OCI-M1 (cell line): ENCODE measurements at places on chromosomes 3 and 15.

GRCh38 chr3:127497676-127498075, 92.9 kb downstream of the TPRA1 start:
- DNase-seq: no peak

DNA sequence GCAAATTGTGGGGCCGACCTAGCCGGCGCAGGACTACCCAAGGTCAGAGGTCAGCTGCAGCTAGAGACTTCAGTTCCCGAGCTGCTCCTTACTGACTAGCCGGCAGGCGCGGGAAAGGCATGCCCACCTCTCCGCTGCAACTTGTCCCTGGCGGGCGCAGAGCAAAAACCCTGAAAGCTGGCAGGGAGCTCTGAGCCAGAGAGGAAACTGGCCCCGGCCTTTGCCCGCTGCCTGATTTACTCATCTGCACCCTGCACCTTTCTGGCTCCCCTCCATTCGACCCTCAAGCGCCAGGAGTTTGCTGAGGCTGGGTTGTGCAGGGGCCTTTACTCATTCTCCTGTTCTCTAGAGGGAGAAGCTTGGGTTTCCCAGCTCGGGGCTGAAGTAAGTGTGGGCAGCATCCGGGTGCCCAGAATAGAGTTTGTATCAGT, 1.5 kb downstream of the ZIC4 start:
- no peak for DNase-seq

- no peak for DNase-seq
Measured at GRCh38 chr3:36991923-36992805, 767 bp downstream of the EPM2AIP1 start.

GRCh38 chr15:71755092-71755970, 55.0 kb upstream of the NR2E3 start:
- DNase-seq: no peak

DNA sequence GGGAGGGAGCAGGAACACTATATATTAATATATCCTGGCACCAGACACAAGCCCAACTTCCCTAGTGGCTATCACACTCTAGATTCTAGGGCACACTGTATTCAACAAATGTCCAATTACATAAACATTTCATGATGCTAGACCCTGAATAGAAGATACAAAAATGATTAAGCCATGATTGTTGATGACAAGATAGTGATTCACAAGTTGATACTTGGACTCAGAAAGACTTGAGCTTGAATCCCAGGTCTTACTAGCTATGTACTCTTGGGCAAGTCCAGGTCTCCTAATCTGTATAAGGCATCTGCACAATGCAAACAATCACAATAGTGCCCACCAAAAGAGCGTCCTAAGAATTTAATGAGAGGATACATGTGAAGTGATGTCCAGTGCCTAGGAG, 10.0 kb upstream of the SNTN start:
- no peak for DNase-seq

- DNase-seq: no peak
Measured at GRCh38 chr15:65841121-65841930, 28.0 kb upstream of the RAB11A start.

DNA sequence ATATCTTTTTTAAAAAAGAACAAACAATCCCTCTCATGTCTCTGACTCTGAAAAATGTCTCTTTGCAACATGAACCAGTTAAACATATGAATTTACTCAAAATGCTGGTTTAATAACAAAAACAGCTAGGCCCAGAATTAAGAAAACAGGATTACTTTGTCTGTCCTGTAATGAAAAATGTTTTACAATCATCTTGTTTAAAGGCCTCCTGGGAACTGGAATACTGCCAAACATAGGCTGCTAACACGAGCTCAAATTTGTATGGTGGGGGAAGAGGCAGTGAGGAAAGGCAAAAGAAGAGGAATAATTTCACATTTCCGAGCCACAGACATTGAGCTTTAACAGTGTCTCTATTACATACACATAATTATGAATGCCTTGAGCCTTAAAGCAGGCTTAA, 61.7 kb upstream of the PPIB start:
- peak; percentile 61 for DNase-seq

DNA sequence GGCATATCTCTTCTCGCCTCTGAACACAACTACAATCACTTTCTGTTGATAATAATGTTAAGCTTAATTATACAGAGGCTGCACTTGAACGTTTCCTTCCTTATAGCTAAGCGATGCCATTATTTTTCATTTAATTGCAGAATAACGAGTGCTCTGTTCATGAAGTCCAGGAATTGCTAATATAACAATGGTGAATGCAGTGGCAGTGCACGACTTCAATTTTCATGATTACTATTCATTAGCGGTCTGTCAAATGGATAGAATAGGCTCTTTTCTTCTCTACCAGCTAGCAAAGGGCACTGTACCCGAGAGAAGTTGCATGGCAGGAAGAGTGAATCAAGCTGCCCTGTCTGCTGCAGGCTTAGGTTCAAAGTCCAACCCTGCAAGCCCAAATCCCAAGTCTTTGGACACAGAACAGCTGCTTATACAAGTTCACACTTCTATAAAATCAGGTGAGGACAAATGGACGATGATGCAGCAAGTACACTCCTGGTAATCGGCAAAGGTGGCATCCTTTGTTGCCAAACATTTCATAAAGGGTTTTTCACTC, 75.6 kb downstream of the PDZRN3 start:
- no peak for DNase-seq

DNA sequence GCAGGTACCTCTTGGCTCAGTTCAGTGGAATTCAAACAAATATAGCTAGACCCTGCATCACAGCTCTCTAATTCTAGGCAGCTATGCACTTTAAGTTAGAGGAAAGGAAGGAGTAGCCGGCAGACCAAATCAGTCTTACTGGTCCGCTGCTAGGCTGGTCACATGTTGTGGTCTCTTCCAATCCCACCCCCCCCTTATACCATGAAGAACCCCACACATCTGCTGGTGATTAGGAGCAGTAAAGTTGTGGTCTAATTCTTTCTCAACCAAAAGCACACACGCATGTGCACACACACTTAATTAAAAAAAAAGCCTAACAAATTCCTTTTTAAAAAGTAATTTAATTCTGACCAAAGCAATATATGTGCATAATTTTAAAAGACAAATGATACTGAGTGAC, 16.7 kb upstream of the SH3GL3 start:
- no peak for DNase-seq

GRCh38 chr3:10532939-10533736, 27.8 kb upstream of the ATP2B2 start:
- no peak for DNase-seq

DNA sequence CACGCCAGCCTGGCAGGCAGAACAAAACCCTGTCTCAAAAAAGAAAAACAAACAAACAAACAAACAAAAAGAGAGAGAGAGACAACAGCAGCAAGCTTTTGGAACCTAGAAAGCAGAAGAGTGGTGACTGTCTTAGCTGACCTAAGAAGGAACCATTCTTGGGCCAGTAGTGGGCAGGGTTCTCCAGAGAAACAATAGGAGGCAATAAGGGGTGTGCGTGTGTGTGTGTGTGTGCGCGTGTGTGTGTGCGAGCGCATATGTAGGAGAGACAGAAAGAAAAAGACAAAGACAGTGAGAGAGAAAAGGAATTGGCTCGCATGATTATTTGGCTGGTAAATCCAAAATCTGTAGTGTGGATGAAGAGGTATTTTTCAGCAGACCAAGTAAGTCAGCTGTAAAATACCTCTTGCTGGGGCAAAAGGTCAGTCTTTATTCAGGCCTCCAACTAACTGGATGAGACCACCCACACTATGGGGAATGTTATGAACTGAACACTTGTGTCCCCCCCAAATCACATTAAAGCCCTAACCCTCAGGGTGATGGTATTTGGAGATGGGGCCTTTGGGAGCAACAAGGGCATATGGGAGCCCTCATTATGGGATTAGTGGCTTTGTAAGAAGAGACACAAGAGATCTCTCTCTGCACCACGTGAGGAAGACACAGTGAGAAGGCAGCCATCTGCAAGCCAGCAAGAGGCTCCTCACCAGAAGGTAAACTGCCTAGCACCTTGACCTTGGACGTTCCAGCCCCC, 15.1 kb upstream of the BLM start:
- peak; percentile 65 for DNase-seq

DNA sequence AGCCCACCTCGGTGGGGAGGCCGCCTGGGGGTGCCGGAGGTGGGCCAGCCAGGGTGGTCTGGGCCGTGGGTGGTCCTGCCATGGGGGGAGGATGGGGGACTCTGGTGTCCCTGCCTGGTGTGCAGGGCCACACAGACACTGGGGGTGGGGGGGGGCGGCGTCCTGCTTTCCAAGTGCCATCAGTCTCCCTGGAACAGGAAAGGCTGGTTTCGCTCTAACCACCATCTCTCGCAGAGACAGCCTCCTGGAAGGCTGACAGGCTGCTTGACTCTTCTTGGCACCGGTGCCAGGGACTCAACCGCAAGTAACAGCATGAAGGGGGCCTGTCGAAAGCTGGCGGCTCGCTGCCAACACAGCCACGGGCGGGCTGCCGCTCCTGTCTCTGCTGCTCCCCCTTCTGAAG, 40.3 kb downstream of the RGMA start:
- no peak for DNase-seq

GRCh38 chr15:61681038-61681418, 379.2 kb downstream of the VPS13C start:
- peak; percentile 91 for DNase-seq

- DNase-seq: no peak
Measured at GRCh38 chr3:150096700-150097587, 126.2 kb upstream of the PFN2 start.

- peak; percentile 90 for DNase-seq
Measured at GRCh38 chr3:118943597-118943996, 91.0 kb downstream of the IGSF11 start.

GRCh38 chr3:108159105-108159504, 63.1 kb downstream of the IFT57 start:
- no peak for DNase-seq

- DNase-seq: no peak
Measured at GRCh38 chr3:184710870-184711492, 883 bp downstream of the MAGEF1 start.

DNA sequence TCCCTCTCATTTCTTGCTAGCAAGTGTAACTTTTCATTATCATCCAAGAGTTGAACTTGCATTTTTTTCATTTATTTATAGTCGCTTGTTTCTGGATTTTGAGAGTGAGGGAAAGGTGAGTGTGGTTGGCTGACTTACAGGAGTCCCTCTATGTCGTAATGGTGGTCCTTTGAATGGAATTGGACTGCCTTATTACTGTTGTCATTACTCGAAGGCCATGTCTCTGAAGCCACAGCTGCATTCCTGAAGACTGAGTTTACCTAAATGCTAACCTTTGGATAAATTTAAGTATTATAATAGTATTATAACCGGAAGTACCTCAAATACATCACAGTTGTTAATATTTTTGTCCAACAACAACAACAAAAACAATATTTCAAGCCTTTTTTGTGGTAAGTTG, 488.9 kb downstream of the GABRG3 start:
- no peak for DNase-seq

DNA sequence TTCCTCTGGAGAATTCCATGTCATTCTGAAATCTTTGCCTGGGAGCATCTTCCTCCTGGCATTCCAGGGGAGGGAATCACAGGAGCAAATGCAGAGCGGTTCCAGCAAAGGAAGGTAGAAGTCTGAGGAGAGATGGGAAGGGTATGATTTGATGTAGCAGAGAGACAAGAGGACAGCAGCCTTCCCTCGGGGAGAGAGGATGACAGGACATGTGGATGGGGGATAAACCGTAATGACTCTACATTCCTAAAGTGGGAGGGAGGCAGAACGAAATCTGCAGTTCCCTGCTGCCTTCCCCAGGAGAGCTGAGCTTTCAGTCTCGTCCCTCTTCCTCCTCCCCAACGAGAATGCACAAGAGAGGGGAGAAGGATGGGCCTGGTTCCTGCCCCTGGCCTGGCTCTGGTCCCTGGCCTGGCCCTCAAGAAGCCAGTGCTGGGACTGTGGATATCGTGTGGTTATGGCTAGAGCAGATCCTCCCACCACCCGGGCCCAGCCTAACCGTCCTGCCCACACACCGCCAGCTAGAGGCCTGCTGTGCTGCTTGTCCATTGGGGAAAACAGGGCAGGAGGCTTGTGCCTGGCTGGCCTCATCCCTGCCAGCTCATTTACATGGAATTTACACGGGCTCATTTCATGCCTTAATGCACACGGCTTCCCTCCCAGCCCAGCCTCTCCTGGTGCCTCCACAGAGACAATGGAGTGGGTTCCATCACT, 26.6 kb downstream of the SEMA7A start:
- DNase-seq: peak; percentile 79

DNA sequence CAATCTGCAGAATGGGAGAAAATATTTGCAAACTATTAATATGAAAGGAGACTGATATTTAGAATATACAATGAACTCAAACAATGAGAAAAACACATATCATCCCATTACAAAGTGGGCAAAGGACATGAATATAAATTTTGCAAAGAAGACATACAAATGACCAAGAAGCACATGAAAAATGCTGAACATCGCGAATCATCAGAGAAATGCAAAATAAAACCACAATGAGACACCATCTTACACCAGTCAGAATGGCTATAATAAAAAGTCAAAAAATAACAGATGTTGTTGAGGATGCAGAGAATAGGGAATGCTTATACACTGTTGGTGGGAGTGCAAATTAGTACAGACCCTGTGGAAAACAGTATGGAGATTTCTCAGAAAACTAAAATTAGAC, 83.6 kb downstream of the RAP2B start:
- no peak for DNase-seq

DNA sequence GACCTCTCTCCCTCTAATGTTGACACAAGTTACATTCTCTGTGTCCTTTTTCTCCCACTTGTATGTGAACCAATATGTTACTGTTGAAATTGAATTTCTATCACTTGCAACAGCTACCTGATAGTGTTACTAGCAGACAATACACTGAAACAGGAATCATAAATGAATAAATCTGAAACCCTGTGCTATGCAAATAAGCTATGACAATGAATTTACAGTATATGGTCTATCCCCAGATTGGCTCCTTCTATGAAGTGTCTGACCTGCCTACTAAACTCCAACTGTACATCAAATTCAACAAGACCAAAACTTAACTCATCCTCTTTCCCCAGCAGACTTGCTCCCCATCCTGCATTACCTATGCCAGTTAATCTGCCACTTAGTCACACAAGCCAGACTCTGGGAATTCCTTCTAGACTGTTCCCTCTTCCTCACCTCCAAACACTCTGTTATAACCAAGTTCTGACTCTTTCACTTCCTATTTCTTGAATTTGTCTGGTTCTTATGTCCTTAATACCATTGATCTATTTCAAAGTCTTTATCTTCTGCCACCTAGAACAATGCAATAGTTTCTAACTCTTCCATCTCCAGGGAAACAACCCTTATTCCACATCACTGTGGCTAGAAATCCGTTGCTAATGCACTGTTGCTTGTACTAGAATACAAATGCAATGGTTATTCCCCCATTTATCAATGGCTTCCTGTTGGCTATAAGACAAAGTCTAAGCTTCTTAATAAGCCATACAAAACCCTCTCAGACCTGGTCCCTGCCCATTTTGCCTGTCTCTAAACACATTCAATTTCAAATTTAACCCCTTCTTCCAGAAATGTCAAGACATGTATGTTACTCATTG, 13.4 kb upstream of the ZNF639 start:
- no peak for DNase-seq
